ENCODE measurements at places on chromosomes 3 and 15.

DNA sequence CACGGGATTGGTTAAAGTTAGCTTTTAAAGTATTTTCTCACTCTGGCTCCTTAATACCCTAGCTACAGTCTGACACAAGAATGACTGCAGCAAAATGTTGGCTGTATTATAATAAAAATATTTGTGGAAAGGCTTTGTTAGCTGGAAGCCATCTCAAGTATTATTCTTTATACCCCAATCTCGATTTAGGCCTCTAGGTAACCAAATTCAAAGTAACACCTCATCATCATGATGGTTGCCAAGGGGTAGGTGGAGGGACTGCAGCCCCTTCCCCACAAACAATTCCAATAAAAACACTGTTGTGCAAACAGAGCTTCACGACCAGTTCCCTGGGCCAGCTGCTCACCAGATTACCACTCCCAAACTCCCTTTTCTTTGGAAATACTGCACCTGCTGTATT is 759 bp upstream of the GMPS start:
- no peak for DNase-seq

DNA sequence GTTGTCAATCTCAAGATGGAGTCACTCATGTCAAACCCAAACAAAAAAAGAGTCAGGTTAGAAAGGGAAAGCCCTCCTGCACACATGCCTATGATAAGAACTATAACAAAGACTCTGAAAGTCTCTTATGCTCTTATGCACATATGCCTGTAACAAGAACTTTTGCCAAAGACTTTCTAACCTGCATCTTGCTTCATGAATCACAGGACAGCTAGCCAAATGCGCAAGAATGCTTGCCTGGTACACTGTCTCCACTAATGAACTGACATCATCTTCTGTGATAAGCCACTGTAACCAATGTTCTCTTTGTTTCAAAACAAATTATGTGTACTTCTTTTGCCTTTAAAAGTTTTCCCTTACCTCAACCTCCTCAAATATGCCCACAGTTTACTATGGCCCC is 18.2 kb upstream of the EHHADH start:
- DNase-seq: no peak

DNA sequence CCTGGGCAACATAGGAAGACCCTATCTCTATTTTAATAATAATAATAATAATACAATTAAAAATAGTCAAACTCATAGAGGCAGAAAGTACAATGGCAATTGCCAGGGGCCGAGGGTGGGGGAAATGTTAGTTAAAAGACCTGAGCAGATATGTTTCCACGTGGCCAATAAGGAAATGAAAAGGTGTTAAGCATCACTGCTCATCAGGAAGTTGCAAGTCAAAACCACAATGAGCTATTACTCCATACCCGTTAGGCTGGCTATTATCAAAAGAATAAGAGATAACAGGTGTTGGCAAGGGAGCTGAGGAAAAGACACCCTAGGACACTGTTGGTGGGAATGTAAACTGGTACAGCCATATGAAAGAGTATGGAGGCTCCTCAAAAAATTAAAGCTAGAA is 60.4 kb upstream of the PRSS50 start:
- DNase-seq: no peak

DNA sequence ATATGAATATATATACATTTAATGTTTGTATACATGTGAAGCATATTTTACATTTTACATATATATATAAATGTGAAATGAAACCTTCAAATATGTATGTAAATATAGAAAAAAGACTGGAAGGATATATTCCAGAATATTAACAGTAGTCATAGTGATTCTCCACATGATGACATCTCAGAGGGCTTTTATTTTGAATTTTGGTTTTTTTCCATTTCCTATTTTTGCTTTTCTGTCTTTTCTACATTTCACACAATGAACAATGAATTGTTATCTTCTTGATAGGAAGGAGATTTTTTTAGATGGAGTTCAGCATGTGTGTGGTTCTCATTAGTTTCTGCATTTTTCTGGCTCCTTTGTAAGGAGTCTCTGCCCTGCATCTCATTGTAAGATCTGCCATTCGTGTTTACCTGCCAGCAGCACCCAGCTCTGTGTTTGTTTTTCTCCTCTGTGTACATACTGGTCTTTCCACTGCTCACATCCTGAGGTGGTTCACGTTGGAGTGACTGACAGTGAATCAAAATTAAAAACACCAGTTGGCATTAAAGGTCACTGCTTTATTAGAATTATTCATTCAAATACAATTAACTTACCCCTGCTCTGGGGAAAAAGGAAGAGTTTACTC is 425.3 kb upstream of the MDFIC2 start:
- DNase-seq: no peak

DNA sequence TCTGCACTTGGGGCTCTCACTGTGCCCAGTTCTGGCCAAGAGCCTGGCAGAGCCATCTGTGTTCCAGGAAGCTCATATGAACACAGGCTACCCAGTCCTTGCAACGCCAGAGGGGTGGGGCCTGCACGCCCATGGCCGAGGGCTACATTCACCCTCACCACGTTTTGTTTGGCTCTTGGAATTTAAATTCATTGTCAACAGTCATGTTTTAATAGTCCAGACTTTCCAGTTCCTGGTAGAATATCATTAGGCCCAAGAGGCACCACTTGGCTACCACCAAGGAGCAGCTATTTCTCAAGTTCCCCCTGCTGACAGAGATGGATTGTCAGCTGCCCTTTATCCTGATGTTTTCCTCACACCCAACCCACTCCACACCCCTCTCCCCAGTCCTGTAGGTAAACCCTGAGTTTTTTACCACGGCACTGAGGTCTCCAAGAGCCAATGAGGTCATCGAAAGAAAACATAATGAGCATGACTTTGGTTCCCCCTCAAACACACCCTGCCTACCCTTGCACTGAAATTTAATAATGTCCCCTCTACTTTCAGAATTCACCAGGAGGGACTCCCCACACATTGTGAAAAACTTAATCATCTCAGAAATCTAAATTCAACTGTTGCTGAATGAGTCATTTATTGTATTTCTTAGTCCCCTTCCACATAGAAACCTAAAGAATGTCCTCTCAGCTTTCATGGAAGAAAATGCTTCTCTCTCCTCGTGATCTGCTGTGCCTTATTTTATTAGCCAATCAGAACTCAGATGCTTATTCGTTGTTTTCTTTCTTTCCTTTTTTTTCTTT is 125.1 kb downstream of the SHQ1 start:
- DNase-seq: no peak

- no peak for DNase-seq
Observed at GRCh38 chr3:170762064-170762463, 107.9 kb downstream of the RPL22L1 start.

DNA sequence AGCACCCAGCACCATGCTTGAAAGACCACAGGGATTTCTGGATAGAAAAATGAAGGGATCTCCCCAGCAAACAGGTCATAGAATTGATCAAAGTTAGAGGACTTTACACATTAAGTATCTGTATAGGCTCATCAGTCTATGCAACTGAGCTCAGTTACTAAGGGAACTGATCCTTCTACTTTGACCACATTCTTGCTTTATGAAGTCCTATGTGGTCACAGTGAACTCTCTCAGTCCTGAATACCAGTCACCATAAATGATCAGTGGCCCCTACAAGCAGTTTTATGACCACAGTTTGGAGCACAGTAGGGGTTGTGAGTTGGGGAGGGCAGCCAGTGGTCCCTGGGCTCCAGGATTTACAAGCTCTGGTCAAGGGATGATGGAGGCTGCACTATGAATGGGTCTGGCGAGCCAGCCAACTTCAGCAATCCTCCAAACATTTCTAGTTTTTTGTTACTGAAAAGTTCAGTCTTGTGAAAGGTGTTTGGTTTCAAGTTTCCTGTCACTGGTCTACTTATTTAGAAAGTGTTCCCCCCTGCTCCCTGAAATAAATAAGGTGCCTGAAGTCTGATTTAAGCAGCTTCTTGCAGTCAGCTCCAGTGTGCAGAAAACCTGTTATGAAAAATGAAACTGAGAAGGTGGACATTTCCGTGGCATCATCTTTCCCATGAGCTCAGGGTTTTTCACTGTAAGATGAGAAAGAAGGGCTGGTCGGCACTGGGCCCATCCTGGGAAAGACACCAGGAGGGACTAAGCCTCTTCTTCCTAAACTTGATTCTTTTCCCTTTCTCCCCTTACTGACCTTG is 75.5 kb downstream of the DAPK2 start:
- no peak for DNase-seq

DNA sequence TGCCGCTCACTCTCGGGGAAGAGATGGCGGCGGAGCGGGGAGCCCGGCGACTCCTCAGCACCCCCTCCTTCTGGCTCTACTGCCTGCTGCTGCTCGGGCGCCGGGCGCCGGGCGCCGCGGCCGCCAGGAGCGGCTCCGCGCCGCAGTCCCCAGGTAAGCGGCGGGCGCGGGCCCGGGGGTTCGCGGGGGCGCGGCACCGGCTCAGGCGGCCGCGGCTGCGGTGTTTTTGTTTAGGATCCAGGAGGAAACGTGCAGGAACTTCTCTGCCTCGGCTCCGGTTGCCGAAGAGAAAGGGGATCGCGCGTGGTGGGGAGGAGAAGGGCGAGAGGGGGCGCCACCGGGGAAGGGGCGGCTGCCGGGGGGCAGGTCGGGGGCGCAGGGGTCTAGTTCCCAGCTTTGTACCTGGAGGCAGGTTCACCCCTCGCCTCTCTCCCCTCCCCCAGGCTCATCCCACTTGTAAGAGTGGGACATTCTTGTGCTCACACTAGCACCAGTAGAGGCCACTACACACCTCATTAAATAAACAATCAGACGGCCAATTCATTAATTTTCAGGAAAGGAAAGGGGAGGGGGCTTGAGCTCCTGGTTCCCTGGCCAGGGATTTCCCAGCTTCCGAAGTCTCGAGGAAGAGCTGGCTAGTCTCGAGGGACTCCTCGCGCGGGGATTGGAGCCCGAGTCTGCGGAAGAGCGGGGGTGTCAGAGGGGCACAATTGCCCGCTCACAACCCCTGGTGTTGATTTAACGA is 562 bp downstream of the NEO1 start:
- DNase-seq: peak; percentile 77

DNA sequence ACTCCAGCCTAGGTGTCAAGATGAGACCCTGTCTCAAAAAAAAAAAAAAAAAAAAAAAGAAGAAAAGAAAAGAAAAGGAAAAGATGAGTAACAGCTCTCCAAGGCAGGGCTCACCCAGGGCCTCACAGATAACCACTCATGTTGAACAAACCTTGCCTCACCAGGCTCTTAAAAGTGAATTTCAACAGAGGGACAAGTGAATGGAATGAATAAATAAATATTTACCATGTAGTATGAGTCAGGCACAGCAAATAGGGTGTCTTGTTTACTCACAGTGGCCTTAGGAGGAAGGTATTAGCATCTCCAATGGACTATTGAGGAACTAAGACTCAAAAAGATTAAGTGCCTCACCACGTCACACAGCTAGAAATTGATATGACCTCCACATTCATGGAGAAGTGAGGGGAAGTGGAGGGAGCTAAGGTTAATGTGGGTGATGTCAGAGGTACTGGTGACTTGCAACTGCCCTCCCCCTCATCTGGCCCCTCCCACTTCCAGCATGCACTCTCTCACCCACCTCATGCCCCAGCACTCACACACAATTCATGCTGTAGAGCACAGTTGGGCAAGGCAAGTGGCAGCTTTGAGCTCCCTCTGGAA is 255.5 kb downstream of the UACA start:
- no peak for DNase-seq

DNA sequence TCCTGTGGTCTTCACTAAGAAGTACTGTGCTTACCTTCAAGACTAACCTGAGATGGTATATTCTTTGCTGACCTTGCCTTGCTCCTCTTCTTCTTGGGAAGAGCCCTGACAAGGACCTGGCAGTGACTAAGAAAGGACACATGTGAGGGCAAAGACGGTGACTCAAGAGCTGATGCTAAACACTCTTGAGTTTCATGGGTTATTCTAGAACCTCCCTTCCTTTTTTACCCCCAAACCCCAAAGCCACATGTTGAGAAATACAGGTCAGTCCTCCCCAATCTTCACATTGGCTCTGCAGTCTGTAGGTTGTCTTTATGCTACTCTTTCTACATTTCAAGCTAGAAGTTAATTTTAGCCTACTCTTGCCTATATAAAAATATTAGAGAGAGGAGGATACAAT is 200.6 kb downstream of the SEMA6D start:
- DNase-seq: no peak

DNA sequence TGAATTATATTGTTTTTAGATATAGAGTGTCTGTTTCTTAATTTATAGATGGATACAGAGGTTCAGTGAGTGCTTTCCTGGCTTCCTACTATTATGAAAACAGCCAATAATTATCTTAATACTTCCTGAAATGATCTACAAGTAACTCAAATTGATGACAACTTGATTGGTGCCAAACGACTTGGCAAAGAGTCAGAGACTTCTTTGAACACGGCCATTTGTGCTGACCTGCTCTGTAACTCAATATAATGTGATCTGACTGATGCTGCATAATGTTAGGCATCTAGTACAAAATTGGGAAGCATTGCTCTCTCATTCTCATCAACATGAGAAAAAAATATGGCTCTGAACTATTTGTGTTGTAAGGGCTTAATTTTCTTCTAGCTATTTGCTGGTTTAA is 193.9 kb downstream of the DIPK2A start:
- DNase-seq: no peak

DNA sequence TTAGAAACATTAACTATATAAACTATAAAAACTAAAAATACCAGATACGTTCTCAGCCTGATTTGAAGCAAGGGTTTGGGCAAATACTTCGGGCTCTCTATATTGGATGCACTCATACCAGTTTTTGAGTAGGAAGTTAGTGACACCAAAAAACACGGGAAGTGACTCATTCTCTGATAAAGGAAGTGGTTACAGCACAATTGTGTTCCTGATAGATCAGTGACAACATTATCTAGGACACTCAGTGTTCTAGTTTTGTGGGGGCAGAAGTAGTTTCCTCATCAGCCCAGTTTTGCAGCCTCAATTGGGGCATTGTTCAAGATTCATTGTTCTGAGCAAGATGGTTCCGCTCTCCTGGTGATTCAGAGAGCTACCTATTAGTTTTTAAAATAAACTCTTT is 469.6 kb upstream of the DPPA4 start:
- DNase-seq: no peak

DNA sequence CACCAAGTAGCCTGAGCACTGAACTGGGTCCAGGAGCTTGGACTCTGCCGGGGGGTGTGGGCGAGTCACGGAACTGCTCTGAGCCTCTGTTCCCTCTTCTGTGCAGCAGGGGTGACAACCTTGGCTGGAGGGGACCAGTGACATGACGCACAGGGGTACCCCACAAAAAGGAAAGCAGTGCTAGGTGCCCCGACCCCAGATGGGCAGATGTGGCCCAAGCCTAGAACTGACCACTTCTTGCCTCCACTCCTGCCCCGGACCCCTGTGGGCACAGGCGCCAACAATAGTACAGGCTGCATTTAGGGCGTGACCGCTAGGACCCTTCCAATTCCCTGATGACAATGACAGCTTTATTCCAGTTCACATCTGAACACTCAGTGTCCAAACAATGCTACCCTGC is 255.9 kb upstream of the LYSMD4 start:
- no peak for DNase-seq

DNA sequence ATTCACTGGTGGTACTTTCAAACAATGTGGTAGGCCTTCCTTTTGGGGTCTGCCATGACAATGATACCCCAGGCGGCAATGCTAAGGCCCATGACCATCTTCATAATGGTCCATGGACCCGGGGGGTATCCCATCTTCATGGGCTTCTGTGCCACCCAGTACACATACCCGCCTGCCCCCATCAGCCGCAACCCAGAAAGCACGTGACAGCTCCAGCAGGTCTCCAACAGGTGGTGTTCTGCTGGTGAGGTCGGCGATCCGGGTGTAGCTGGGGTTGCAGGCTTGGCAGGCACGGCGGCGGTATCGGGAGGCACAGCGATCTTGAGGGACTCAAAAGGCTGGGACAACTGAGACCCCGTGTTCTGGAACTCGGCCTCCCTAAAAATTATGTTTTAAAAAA is 214.5 kb downstream of the SNRPN start:
- peak; percentile 4 for DNase-seq

GRCh38 chr15:35117543-35118265 is 32.6 kb upstream of the NANOGP8 start:
- DNase-seq: no peak

GRCh38 chr15:63238796-63239195 is 38.6 kb upstream of the APH1B start:
- DNase-seq: no peak
